ENCODE measurements at places on chromosomes 6 and 20.

GRCh38 chr6:109441069-109441816, 719 bp downstream of the SMPD2 start:
- DNase-seq: peak; percentile 75

DNA sequence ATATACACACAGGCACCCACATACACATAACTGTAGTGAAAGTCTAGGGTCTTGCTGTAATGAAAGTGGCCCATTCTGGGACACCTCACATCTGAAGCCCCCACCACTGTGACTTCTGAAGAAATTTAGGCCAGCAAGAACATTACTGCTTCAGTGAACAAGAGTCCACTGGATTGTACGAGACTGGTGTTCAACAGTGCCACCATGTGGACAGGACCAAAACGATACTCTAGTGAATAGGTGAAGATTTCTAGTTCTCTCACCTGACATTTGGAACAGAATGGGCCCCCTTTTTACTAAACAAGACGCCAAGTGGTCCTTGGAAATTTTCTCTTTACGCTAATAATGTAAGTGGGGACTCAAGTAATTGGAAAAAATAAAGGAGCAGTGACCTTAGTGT, 156.9 kb downstream of the MAFB start:
- peak; percentile 57 for DNase-seq

- no peak for DNase-seq
These were observed 113.8 kb downstream of the IPCEF1 start for GRCh38 chr6:154242617-154243357.

- DNase-seq: no peak
These were observed 24.7 kb downstream of the POFUT1 start for GRCh38 chr20:32232326-32232886.

DNA sequence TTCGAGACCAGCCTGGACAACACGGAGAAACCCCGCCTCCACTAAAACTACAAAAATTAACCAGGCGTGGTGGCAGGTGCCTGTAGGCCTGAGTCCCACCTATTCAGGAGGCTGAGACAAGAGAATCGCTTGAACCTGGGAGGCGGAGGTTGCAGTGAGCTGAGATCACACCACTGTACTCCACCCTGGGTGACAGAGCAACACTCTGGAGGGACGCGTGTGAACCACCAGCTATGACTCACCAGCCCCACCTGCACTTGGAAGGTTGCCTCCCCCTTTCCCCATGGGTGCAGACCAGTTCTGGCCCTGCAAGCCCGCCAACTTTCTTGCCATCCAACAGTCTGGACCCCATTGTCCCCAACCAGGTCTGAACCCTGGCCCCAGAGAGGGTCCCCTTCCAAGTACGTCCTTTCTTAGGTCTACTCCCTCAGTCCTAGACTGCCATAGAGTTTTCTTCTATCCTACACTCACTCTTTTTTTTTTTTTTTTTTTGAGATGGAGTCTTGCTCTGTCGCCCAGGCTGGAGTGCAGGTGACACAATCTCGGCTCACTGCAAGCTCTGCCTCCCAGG, 29.2 kb downstream of the ATP9A start:
- DNase-seq: no peak

DNA sequence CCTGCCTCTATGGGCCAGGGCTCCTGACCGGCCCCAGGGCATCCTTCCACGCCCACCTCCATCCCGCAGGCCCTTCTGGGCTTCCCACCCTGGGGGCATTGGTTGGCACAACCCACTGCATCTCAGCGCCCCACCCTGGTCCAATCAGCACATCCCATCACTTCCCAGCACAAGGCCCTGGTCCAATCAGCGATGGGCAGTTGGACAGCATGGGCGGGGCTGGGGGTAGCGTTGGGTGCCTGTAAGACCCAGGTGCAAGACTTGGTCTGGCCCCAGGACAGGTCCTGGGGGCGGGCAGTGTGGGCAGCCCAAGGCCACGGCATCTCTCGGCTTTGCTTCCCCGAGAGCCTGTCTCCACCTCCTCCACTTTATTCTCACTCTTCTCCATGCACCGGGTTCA, 298.5 kb downstream of the BMP7 start:
- no peak for DNase-seq

- DNase-seq: no peak
These were observed 129.7 kb upstream of the FAM184A start for GRCh38 chr6:119207971-119208725.

- DNase-seq: no peak
These were observed 13.7 kb upstream of the FAM83C start for GRCh38 chr20:35305682-35306556.

- no peak for DNase-seq
These were observed 229.4 kb downstream of the TBC1D7 start for GRCh38 chr6:13098793-13099570.

- DNase-seq: no peak
These were observed 100.8 kb downstream of the DLL1 start for GRCh38 chr6:170190046-170190445.

DNA sequence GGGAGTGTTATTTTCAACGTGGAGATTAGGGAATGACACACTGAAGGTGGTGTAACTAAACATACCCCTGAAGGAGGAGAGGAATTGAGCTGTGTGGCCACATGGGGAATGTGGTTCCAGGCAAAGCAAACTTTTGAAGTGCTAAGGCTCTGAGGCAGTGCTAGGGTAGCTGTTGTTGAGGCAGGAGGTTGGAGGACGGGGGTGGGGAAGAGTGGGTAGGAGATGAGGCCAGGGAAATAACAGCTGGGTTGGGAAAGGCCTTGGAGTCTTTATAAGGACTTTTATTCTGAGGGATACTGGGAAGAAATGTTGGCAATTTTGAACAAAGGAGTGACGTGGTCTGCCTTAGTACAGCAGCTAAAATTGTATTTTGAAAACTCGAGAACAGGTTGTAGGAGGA, 13.0 kb downstream of the RPRD1B start:
- no peak for DNase-seq

- peak; percentile 65 for DNase-seq
These were observed 5.0 kb downstream of the DST start for GRCh38 chr6:56637640-56638039.

DNA sequence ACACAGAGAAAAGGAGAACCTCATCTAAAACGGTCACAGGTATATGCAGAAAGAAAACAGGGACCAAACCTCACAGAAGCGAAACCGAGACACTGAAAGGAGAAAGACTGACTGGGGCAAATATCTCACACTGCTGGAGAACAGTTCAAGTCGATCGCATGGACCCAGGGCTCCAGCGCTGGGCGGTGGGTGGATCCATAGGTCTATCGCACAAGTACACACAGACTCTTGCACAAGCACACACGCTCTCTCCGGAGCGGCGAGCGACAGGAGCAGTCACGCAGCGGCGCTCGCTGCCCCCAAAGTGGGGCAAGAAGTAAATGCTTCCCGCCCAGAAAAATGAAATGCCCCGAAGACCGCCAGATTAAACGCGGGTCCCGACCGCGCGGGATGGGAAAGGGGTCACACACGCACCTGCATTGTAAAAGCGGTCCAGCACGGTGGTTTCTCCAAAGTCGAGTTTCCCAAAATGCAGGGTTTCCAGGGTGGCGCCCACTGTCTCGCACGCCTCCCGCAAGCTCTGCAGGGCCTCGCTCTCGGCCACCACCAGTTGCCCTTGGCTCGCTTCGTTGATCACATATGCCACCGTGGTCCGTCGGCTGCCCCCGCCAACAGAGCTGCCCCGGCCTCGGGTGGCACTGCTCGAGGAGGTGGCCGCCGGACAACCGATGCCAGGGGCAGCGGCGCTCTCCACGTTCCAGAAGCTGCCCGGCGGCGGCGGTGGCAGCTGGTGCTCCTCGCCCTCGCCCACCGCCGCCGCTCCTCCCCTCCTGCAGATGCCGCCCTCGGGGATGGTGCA, 782 bp downstream of the MAP3K5 start:
- DNase-seq: peak; percentile 53

DNA sequence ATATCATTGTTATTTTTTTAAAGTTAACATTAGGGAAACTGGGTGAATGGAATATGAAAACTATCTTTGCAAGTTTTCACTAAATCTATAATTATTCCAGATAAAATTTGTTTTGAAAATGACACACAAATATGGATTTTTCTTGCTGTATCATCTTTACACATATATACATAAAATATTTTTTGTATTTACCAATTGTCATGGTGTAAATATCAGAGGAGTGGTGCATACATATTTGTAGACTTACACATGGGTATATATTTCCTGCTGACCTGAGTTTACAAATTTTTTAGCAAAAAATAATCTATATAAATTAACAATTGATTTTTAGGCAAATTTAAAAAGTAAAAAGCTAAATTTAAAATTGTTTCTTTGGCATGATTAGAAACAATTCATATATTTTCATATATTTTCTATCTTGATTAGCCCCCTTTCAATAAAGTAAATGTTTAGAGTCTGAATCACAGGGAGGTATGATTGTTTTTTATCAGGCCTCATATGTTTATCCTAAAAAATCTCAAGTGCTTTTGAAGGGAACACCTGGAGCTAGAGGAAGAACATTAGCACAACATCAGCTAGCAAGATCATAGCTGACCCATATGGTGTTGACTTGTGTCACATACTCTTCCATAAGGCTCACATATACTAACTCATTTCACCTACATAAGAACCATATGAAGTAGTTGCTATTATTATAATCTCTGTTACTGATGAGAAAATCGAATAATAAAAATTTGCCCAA, 671.8 kb upstream of the GJE1 start:
- DNase-seq: no peak

DNA sequence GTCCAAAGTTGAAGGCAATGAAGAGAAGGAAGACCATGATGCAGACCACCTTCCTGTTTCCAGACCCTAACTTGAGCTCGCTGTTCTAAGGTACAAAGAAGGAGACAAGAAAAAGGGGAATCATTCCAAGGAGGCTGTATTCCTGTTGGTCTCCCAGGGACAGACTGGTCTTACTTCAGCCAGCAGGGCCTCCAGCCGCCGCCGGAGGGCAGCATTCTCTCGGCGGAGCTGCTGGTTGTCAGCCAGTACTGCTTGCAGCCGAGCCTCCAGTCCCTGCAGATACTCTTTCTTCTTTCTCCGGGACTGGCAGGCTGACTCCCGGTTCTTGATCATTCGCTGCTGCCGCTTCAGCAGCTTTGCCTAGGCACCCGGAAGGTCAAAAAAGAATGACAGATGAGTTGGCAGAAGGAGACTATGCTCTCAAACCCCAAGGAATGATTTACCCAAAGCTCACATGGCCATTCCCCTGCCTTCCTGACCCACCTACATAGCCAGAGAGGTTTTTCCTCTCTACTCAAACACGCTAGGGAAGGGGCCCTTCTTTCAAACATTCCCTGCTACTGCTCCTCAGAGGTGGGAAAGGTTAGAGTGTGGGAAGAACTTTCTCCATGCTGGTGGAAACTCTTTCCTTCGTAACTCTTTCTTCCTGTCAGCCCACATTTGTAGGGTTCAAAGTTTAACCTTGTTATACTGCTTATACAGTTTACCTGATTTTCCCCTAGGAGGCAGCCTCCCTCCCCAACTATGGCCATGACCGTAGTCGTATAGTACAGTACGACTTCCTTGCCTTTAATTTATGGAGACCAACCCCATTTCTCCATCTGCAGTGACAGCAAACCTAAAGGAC, 9.0 kb downstream of the ATF6B start:
- DNase-seq: peak; percentile 87

DNA sequence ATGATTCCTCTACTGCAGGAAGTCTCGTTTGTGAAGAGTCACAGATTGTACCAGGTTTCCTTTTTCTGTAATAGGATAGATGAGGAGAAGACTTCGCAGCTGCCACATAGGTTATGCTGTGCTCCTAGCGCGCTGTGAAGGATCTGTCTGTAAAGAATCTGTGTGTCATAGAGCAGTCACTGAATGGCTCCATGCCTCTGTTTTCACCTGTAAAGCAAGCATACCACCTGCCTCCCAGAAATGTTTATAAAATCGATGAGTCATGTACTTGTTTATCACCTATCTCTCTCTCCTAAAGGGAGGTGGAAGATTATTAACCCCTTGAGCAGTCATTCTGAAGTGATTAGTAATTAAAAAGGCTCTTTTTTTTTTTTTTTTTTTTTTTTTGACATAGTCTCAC, 86.6 kb downstream of the TFAP2B start:
- DNase-seq: no peak

GRCh38 chr6:87251225-87251624, 71.2 kb upstream of the SMIM8 start:
- no peak for DNase-seq

GRCh38 chr6:121664158-121664557, 228.7 kb downstream of the GJA1 start:
- no peak for DNase-seq

GRCh38 chr20:5818346-5818681, 68.1 kb downstream of the SHLD1 start:
- DNase-seq: no peak

- DNase-seq: no peak
These were observed 1044.7 kb downstream of the KIF16B start for GRCh38 chr20:15528391-15529111.

- no peak for DNase-seq
These were observed 17.1 kb downstream of the FOXF2 start for GRCh38 chr6:1406306-1407072.

DNA sequence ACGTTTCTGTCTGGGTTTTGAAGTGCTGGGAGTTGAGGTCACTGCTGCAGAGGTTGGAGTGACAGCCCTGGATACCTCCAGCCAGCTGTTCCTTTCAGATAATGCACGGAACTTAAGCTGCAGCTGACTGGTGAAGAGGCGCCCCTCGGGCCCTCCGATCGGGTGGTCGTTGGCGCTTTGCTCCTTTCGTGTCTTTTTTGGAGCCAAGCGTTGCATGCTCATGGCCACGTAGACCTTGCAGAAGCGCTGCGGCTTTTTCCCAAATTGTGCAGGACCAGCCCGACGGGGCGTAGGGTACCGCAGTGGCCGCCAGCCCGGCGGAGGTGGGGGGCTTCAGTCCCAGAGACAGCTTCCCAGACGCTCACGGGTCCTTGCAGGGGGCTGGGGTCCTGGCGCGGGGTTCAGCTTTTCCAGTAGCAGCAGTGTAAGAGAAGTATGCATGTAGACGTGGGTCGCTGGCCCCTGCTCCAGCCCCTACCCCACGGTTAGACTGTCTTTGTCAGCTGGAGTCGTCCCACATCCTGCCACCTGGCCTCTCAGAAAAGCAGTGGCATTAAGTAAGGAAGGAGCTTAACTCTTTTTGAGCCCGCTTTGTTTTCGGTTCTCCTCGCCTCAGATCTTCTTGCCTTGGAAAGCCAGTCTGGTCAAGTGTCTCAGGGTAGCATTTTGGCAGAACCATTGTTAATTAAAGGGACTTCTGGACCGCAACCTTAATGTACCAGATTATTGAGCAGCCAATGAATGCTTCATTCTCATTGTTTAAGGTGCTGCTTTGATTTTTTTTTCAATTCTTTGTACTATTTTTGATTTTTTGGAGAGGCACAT, 838 bp downstream of the TNFAIP3 start:
- peak; percentile 80 for DNase-seq

GRCh38 chr6:133817460-133818047, 71.4 kb upstream of the TCF21 start:
- peak; percentile 41 for DNase-seq

Measured in neural progenitor cell (in vitro differentiated cells).